ENCODE measurements at places on chromosomes 11 and 22.

DNA sequence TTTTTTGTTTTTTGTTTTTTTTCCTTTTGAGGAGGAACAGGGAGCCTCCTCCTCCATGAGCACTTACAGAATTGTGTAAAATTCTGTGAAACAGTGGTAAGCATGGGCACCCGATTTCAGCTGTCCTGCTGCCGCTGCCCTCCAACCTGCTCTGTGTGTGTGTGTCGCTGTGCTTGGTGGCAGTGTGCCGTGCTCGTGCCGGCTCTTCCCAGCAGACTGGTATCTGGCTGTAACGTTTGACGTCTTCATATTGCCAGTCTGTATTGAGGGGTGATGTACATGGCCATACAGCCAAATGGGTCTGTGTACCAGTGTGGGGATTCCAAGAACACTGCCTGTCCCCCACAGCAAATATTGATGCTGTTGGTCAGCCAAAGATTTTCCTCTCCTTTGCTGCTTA, 97.1 kb downstream of the CWC15 start:
- DNase-seq: no peak

GRCh38 chr22:17773606-17774205, 563 bp downstream of the BID start:
- DNase-seq: no peak

GRCh38 chr11:67651976-67652781, 1.6 kb upstream of the ACY3 start:
- no peak for DNase-seq

GRCh38 chr11:26721948-26722475, at the start of gene SLC5A12:
SLC5A12 (minus strand) TSS chr11:26722060; CDS start chr11:26721714, 346 bp downstream.
- no peak for DNase-seq

DNA sequence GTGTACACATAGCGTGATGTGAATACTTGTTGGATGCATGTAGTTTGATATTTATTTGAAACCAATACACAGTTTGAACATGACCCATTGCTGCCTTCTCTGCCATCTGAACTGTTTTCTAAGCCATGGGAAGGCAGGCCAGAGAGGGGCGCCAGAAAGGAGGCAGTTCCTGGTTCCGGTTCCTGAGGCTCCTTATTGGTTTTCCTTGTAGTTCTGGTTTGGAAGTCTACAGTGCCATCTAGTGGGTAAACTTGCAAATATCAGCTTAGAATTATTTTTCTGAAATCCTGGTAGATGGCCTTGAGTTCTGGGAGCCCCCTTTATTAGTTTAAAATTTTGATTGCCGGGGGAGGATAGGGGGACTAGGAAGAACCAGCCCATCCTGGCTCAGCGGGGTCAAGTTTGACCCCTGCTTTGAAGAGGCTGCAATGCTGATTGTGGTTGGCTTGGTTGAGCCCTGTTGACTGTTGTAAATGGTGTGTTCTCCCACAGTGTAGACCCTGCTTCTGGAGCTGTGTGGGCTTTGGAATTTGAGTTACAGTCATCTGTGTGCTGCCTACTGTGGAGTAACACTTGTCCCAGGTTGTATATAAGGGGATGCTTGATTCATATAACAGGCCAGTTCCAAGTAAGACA, 48.4 kb downstream of the GRAMD1B start:
- peak; percentile 51 for DNase-seq

DNA sequence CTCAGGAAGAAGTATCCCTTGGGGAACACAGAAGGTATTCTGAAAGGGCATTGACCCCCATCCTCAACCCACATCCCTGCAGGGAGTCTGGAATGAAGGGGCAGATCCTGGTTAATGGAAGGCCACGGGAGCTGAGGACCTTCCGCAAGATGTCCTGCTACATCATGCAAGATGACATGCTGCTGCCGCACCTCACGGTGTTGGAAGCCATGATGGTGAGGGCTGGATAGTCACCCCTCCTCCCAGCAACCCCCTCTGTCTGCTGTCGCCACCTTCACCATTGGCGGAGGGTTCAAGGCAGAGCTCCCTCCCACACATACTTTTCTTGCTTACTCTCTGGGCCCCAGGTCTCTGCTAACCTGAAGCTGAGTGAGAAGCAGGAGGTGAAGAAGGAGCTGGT, 5.3 kb downstream of the ABCG4 start:
- no peak for DNase-seq

GRCh38 chr22:23381661-23382427, 198.2 kb downstream of the IGLL1 start:
- no peak for DNase-seq

- no peak for DNase-seq
Observed at GRCh38 chr11:68780829-68781228, 29.5 kb upstream of the TESMIN start.

DNA sequence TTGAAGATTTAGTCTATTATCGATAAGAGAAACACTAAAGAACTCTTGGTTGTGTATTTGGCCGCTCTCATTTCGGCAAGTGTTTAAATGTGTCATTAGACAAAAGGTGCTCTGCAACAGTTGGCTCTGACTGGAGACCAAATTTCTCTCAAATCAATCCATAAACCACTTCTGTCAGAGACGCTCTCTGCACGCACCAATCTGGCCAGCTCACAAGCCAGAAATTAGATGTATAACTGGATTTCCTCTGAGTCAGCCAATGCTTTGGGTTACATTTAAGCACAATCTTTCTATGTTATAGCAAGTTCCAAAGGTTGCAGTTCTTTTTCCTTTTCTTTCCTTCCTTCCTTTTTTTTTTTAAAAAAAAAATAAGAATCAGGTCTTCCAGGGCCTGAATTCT, 17.6 kb upstream of the PARVA start:
- DNase-seq: no peak

- no peak for DNase-seq
Observed at GRCh38 chr11:69307871-69308431, 14.0 kb downstream of the MYEOV start.

GRCh38 chr11:35142481-35143075, 3.6 kb downstream of the CD44 start:
- no peak for DNase-seq

GRCh38 chr22:47888817-47889216, 1126.4 kb downstream of the TBC1D22A start:
- no peak for DNase-seq

DNA sequence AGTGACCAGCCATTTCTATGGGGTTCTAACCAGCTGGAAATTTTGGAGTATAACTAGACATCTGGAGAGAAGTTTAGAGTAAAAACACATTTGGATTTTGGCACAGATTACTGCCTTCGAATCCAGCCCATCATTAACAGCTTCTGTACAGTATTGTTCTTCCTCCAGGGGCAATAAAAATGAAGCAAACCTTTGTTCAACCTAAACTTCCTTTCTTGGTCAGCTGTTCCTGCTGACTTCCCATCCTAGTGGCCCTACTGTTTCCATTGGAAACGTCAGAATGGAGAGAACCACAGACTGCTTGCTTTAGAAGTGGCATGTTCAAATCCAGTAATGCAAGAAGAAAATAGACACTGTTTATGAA, 203.7 kb upstream of the MTMR2 start:
- DNase-seq: no peak

- no peak for DNase-seq
Observed at GRCh38 chr11:30683176-30683575, 97.0 kb upstream of the MPPED2 start.

- DNase-seq: no peak
Observed at GRCh38 chr11:71459076-71459766, 6.2 kb downstream of the NADSYN1 start.

DNA sequence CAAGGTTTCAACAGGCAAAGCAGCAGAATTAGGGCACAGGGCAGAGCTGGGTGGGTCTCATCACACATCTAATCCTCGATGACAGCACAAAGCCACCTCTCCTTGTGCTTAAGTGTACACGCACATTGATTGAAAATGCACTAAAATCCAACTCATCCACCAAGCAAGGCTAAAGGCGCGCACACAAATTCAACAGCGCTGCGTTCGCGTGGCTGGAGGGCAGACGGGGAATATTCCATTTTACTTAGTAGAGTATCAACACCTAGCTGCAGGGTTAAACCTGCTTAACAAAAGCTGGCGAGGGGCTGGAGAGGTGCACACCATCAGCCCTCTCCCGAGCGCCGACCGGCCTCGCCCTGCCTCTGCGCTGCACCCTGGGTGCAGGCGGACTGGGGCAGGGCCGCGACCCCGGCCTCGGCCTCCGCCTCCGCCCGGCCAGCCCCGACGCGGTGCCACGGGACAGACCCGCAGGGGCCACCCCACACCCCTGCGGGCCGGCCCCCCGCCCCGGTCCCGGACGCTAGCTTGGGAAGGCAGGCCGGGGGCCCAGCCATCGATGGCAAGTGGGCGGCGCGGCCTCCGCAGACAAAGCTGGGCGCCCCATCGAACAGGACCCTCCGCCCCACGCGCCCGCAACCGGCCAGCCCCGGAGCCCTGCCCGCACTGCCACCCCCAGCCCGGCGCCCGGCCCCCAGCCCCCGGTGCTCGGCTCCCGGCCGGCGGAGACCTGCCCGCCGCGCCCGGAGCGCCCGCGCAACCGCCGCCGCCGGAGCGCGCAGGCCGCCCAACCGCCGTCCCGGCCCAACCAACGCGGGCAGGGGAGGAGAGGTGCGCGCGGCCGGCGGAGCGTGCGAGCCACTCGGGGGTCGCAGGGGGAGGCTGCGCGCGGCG, 929 bp downstream of the PRDM10 start:
- no peak for DNase-seq

- DNase-seq: no peak
Observed at GRCh38 chr11:10272132-10272531, 21.9 kb downstream of the SBF2 start.

GRCh38 chr11:14908214-14908880, 16.3 kb upstream of the CYP2R1 start:
- no peak for DNase-seq

DNA sequence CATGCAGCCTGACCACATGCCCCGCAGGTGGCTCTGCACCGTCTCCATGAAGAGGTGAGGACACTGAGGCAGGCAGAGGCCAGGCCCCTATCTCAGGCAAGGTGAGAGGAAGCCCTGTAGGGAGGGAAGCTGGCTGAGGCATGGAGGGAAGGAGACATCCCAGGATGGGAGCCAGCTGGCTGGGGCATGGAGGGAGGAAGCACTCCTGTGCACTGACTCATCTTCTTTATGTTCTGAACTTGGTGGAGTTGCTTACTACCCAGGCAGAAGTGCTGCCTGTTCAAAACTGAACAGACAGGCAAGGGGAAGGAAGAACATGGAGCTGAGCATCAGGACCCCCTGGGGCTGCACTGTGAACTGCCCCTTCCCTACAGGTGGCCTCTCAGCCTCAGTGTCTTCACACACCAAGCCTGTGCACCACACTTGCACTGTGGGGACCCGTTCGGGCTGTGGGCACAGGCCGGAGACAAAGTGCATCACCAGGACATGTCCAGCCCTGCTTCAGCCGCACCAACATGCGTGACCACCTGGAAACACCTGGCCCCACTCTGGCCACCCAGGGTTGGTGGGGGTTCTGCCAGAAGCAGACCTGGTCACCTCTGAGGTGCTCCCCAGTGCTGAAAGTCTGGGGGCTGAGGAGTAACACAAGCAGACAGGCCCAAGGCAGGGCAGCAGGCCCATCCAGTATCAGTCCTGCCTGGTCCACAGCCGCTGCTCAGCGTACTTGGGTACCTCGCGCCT, 55.5 kb downstream of the DGCR2 start:
- DNase-seq: no peak

All from SHP77 treated with DMSO at 0.1 percent for 48 hours (cell line).